ENCODE measurements at places on chromosomes 3 and 15.

- DNase-seq, result peak; percentile 38
Observed at GRCh38 chr3:191240486-191240885, 41.4 kb downstream of the OSTN start.

DNA sequence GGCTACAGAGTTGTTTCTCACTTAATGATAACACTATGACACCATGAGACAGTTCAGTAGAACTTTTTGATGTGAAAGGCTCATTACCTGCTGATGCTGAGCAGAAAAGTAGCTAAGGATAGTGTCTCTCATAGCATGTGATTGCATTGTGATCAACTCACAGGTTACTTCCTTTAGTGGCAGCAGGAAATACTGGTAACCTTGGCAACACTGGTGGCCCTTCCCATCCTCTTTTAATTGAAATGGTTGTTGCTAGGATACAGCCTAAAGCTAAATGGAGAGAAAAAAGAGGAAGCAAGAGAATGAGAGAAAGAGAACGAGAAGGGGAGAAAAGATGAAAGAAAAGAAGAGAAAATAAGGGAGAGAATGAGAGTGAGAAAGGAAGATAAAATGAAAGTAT is 204.7 kb upstream of the GAP43 start:
- DNase-seq, result no peak

GRCh38 chr15:80324545-80325080 is 72.6 kb upstream of the CTXND1 start:
- DNase-seq, result no peak

GRCh38 chr15:66884115-66884622 is 181.2 kb upstream of the SMAD3 start:
- DNase-seq, result no peak

- DNase-seq, result peak; percentile 85
Observed at GRCh38 chr3:26652164-26652563, 29.6 kb downstream of the LRRC3B start.

- DNase-seq, result no peak
Observed at GRCh38 chr3:184234224-184234623, 4.8 kb downstream of the VWA5B2 start.

DNA sequence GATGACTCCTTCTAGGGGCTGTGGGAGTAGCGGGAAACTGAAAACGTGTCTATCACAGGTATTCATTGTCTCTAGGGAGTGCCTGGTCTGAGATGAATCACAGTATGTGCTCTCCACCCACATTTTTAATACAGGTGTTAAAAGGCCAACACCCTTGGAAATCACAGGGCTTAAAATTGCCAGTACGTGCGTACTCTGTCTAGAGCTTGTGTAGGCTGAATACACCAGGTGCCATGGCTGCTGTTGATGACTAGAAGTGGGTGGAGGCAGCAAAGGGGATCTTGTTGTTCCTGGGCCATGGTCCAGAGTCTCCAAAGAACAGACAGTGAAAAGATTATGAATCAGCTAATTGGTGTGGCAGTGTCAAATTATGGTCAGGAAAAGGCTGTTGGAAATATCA is 35.1 kb upstream of the P3H2 start:
- no peak for DNase-seq

- no peak for DNase-seq
Observed at GRCh38 chr3:157514371-157514895, 11.2 kb upstream of the VEPH1 start.

DNA sequence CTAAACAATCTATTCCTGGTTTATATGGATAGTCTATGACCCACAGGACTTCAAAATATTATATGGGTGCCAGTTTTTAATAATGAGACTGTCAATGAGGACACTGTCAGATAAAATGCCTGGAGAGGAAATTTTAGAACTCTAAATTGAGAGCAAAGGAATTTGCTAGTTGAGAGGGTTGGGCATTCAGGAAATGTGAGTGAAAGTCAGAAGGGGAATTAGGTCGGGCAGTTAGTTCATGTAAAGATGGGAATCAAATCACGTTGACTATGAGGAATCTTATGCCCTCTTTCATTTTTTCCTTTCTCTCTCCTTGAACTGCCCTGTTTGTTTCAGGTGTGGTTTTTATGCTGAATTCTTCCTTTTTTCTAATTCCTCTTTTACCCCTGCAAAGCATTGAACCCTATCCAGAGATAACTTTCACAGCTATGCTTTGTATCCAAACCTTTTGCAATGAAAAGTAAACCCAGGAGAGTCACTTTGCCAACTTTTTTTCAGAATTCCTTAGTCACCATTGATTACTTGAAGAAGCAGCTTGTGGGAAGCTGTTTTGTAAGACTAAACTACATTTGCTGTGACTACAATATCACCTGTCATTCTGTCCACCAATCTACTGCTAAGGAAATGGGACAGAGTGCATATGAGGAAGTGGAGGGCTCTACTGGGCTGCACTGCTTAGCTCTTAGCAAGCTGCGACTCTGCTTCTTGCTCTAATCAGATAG is 27.8 kb downstream of the CHP1 start:
- DNase-seq, result no peak

DNA sequence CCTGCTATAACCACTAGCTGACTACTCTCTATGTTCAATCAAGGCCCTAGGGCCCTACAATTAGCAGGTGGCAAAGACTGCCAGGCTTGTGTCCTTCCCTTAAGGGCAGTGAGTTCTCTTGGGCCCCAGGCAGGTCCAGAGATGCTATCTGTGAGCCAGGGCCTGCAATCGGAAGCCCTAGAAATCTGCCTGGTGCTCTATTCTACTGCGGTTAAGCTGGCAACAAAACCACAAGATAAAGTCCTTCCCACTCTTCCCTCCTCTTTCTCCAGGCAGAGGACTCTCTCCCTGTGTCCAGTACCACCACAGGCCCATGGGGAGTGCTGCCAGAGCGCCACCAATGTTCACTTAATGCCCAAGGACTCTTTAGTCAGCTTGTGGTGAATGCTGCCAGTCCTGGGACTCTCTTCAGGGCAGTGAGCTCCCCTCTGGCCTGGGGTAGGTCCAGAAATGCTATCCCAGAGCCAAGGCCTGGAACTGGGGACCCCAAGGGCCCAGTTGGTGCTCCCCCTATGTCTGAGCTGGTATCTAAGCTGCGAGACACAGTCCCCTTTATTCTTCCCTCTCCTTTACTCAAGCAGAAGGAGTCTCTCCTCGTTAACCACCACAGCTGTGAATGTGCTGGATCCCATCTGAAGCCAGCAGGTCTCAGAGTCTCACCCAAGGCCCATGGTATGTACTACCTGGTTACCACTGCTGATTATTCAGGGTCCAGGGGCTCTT is 34.7 kb downstream of the XXYLT1 start:
- no peak for DNase-seq

DNA sequence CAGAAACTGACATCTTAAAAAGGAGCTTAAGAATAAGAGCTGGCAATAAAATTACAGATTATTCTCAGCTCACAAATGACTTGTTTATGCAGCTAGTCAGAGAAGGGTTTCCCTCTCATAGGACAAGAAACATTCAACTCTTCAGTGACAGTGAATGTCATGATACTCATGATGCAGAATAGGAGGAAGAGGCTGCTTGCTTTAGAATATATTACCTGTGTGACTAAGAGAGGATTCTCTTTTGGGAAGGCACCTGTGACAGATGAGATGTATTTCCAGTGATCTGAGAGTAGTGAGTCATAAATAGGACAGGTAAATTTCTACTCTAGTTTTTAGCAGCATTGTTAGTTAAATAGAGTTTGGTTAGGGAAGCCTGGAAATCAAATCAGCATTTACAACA is 39.9 kb downstream of the RASA2 start:
- DNase-seq, result no peak

GRCh38 chr3:25396686-25397085 is 31.4 kb upstream of the RARB start:
- DNase-seq, result no peak

DNA sequence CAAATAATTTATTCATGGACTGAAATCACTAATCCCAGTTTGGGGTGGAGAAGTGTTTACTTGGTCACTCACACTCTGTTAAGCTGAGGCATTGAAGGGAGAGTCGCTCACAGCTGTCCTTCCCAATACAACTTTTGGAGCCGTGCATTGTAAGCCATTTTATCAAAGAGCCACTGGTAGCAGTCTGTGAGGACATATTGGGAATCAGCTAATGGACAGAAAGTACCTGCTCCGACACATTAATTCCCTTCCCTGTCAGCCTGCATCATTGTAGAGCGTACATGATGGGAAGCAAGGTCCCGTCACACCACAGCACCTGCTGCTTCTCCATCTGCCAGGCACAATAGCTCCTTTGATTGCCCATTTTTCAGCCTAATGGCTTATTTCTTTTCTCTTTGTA is 643.2 kb downstream of the SQOR start:
- no peak for DNase-seq

GRCh38 chr15:74470631-74471395 is 9.9 kb upstream of the UBL7 start:
- DNase-seq, result no peak

DNA sequence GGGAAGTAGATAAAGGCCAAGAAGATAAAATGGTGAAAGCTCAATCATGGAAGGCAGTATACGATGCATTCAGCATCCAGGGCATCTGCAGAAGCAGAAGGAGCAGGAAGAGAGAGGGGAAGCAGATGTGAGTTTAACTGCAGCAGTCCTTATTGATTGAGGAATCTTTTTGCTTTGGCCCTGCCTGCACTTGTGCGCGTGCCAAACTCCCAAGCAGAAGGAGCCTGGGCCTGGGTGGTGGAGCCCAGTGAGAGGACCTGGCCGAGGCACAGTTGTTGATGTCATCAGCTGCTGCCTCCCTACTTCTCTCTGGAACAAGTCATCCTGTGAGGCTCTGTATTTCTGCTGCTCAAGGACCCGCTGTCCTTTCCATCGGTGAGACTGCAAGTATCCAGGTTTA is 65.5 kb upstream of the ROPN1 start:
- DNase-seq, result no peak

DNA sequence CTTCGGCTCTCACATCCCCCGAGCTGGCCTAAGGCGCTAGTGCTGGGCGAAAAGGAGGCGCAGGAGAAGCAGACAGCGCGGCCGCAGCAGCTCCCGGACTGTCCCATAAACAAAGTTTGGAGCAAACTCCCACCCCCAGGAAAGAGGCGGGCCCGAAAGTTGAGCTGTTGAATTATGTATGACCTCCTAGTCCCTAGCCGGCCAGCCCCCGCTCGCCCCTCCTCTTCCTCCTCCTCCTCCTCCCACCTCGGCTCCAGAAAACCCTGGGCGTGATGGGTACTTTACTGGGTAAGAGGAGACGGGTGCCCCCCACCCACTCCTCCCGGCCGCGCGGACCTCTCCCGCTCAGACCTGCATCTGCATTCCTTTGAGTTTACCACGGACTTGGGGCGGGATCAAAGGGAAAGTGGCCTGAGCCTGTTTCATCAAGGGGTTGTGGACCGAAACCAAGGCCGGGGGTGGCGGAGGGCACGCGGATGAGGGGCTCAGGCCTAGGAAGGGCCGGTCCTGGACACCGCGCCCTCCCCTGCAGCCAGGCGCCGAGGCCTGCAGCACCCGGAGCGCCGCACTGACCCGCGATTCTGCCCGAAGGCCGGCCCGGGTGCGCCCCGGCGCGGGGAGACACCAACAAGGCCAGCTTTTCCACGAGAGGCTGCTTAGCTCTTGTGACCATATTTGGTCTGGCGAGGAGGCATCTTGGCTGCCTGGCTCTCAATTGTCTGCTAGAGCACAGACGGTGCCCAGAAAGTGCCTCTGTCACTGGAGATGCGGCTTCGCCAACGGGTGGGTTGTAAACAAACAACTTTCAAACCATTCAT is at the start of gene WWTR1:
Gene WWTR1 (minus strand): TSS at position 100 of the 818 bp plus-strand sequence. CDS start 719 bp downstream, outside the sequence.
- peak; percentile 97 for DNase-seq

GRCh38 chr3:136938334-136938733 is 19.4 kb upstream of the IL20RB start:
- DNase-seq, result no peak

- DNase-seq, result peak; percentile 86
Observed at GRCh38 chr3:53238051-53238850, 17.6 kb downstream of the TKT start.

- DNase-seq, result no peak
Observed at GRCh38 chr3:152785051-152785450, 49.9 kb upstream of the P2RY1 start.

GRCh38 chr3:148975696-148976095 is 15.6 kb upstream of the GYG1 start:
- peak; percentile 21 for DNase-seq

DNA sequence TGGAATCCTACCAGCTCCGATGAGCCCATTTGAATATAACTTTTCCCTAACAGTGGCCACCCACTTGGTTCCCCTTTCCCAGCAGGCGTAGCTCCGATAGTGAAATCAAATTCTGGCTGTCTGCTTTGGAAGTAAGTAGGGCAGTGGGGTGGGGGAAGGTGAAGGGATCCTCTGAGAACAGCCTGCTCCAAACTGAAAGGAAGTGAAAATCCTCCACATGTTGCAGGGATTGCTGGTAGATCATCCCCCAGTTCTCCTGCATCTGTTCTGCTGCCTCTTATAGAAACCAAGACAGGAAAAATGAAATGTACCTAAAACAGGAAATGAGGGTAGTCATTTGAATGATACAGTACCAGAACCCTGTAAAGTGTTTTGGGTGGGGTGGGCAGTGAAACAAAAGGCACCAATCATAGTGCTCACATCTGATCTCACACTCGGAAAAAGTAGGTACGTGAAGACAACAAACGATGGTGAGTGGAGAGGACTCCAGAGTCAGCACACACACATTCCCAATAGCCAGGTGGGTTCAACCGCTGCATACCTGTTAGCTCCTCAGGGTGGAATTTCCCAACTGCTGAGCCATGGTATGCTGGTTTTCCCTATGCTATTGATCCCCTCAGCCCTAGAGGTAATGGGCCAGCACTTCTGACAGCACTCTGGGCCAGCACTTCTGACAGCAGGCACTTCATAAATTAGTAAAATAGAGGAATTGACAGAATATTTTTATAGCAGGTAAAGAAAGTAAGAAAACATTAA is 304.9 kb upstream of the ADAMTS9 start:
- DNase-seq, result no peak

DNA sequence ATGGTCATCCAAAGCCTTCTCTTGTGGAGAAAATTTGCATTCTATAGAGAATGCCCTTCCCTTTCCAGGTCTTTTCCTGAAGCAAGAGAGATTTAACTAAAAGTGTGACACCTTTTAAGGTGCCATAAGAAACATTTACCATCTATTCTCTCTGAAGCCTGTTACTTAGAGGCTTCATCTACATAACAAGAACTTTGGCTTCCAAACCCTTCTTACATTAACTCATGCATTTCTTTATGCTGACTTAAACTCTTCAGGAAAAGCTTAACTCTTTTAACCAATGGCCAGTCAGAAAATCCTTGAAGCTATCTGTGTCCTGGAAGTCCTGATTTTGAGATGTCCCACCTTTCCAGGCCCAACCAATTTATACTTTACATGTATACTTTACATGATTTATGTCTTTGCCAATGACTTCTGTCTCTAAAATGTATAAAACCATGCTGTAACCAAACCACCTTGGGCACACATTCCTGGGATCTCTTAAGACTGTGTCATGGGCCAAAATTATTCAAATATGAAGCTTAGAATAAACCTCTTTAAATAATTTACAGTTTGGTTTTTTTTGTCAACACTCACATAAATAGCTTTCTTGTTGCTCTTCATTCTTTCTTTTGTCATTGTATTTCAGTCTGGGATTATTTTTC is 472.6 kb upstream of the NECTIN3 start:
- DNase-seq, result no peak

Measured in muscle of back (tissue), 13 donors.